ENCODE measurements at places on chromosomes 1 and 21.

DNA sequence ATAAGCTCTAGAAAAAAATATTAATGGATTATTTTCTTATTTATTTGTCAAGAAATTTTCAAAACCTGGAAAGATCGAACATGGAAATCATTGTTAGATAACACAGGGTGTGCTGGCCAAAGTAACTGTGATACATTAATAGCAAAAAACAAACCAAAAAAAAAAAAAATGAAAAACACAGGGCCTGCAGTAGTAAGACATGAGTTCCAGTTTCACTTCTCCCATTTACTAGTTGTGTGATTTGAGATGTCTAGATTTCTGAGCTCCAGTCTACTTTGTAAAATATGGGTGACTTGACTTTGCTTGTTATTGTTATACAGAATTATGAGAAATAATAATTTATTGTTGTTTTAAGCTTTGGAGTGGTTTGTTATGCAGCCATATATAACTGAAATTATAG, 13.6 kb downstream of the FAM177B start:
- DNase-seq, result no peak

DNA sequence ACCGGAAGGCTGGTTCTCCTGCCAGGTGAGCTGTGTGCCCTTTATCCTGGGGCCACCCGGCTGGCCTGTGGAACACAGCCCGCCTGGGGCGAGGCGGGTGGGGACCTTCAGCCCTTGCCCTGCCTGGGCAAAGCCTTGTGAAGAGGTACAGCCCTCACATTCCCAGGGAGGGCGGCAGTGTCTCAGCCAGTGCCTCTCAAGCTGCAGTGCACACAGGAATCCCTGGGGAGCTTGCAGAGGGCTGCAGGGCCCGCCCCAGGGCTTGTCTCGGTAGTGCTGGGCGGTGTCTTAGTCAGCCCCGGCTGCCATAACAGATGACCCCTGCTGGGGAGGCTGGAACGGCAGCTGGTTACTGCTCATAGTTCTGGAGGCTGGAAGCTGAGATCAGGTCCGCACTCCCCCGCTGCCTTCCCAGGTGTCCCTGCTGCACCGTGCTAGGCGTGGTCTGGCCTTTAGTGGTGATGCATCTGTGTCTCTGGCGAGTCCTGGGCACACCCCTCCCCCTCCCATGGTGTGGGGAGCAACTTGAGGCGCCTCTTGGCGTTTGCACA, 12.6 kb downstream of the DFFB start:
- DNase-seq, result no peak

DNA sequence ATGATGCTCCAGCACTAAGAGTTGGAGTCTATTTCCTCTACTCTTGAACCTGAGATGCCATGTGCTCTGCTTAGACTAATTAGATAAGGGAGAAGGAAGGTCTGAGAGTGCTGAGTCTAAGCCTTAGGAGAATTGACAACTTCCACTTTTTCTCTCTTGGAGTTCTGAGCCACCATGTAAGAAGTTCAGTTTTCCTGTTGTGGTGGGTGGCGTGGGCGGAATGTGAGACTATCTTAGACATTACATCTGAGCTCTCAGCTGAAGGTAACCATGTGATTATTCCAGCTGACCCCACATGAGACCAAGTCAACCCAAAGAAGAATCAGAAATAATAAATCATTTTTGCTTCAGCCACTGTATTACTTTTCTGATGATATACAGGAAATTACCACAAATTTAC, 404.5 kb upstream of the LRRC7 start:
- no peak for DNase-seq

GRCh38 chr1:101697072-101697471, 299.7 kb downstream of the OLFM3 start:
- DNase-seq, result no peak

- DNase-seq, result no peak
Observed at GRCh38 chr1:37482004-37482785, 7.8 kb downstream of the ZC3H12A start.

DNA sequence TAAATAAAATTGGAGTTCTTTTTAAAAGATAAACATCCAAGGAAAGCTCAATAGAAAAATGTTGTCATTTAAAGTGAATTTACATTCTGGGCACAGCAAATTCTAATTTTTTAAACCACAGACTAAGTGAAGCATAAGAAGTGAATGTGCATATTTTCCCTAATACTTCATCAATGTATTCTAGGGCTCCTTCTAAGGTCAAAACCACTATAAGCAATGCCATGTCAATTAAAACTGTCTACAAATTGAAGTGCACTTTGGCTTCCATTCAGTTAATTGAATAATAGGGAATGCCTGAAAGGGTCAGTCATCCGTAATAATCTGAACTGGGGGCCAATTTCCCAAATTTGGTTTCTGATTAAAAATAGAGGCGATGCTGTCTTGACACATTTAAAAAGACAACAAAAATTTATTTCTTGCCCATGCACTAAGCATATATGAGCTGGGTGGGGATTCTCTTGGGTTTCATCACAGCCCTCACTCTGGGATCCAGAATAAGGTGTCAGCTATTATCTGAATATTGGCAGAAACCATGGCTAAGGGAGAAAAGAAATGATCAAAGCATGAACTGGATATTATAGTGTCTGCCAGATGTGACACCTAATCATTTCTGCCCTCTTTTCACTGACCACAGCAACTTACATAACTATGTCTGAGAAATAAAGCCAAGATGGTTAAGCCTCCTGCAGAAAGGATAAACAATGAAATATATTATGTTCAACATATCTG, 660.6 kb upstream of the B3GALT2 start:
- no peak for DNase-seq

DNA sequence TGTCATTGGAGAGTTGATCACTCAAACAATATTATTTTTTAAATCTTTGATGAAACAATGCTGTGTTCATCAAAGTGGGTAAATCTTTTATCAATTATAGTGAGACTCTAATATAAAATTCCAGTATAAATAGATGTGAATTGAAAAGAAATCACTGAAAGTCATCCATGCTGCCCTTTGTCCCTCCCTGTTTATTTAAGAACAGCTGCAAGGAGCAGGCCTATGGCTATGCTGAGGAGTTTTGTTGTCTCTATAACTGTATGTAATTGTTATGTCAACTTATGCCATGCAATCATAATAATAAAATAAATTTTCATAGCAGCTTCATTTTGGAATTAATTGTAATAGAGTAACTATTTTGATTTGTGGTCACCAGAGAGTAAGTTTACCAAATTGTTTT, 1272.4 kb upstream of the ADGRL4 start:
- DNase-seq, result no peak

- no peak for DNase-seq
Observed at GRCh38 chr1:220692436-220693228, 2.5 kb downstream of the C1orf115 start.

- DNase-seq, result no peak
Observed at GRCh38 chr1:175024773-175025172, 1.5 kb upstream of the MRPS14 start.

Measured in H1 (cell line).